Anterior cingulate cortex (tissue), 58 donors: ENCODE measurements at places on chromosomes 3 and 15.
A peak's percentile ranks its signal among the peaks of the same experiment; 100 is the strongest.

DNA sequence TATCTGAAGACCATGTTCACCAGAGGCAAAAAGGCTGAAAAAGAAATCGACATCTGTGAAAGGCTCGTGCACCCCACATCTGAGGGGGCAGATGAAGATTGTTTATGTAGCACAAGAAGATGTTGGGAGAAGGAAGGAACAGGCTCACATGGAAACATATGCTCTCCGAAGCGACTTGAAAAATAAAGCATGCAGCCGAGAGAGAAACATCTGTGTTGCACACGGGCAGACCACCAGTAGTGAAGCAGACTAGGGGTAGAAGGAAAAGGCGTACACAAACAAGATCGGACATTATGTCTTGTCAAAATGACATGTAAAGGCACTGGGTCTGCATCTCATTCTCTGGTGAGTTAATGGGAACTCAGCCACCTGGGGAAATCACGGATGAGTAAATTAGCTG is 356.5 kb downstream of the ZIC4 start:
- no peak for DNase-seq

DNA sequence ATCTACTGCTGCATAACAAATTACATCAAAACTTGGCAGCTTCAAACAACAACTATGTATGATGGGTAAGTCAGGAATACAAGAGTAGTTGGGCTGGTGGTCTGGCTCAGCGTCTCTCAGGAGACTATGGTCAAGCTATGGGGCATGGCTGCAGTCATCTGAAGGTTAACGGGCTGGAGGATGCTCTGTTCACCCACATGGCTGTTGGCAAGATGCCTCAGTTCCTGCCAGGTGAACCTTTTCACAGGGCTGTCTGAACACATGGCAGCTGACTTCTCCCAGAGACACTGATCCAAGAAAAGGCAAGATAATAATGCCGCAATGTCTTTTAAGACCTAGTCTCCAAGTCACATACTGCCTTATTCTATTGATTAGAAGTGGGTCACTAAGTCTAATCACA is 63.7 kb downstream of the GPR176 start:
- DNase-seq, result no peak

- no peak for DNase-seq
Measured at GRCh38 chr15:96330064-96330449, 443 bp upstream of the NR2F2 start.

DNA sequence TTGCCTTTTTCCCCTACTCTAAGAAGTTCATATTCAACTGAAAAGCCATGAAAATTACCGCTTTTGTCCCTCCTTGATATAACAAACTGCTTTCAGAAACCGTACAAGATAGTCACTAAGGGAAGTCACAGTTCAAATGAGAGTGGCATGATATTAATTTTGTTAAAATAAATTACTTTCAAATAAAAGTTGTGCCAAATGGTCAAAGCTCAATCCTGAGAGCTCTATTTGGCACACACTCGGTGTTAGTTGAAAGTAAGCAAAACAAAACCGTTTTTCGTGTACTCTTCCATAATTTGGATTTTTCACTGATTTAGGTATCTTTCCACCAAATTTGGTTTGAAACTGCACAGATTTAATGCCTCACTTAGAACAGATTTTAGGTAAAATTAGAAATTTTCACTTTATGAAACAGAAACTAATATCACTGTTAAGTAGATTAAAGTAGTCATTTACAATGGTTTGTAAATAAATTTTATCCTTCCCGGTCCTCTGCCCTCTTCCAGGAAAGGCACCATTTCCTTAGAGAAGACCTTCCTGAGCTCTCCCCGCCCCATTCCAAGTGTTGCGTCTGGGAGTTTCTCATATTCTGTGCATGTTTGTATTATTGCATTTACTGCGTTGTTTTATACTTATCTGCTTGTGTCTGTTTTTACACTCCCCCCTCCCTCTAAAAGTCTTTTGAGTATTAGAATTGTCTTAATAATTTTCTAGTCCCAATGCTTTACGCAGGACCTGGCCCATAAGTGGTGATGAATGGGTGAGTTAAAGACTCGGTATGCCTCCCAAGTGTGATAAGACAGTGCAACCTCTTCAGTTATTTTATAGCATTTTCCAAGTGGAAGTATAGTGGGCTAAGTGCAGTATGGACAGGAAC is 853 bp downstream of the TCAIM start:
- DNase-seq, result no peak

GRCh38 chr15:70646169-70646568 is 117.2 kb downstream of the UACA start:
- no peak for DNase-seq

GRCh38 chr3:43155464-43156121 is 49.7 kb upstream of the POMGNT2 start:
- peak; percentile 21 for DNase-seq

DNA sequence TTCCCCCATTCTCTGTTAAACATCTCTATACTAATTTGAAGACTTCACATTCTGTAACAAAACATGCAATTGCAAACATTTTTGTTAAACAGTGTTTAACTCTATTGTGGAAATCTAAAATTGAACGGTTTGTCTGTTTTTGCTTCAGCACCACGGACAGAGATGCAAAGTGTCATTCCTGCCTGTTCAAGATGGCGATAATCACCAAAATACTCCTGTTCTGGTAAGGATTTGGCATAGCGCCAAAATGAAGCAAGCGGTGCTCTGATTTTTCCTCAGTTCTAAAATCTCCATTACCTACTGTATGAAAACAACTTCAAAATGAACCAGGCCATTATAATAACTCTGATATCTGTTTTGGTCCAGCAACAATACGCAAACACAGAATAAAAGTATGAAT is 129.7 kb upstream of the TUSC7 start:
- no peak for DNase-seq

DNA sequence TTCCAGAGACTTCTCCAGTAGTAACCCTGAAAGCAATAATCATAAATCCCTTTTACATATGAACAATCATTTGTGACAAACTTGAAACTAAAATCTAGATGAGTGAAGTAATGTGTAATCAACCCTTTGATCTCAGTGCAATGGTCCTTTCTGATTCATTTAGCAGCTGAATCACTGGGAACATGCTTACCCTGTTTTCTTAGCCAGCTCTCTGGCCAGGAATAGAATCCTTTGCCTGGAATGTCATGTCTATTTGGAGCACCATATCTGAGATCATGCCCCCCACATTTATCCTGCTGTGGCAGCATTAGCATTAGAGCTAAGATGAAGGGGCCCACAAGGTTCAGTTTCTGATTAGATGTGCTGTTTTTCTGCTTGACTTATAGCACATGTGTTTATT is 309.8 kb downstream of the OXSM start:
- DNase-seq, result no peak

DNA sequence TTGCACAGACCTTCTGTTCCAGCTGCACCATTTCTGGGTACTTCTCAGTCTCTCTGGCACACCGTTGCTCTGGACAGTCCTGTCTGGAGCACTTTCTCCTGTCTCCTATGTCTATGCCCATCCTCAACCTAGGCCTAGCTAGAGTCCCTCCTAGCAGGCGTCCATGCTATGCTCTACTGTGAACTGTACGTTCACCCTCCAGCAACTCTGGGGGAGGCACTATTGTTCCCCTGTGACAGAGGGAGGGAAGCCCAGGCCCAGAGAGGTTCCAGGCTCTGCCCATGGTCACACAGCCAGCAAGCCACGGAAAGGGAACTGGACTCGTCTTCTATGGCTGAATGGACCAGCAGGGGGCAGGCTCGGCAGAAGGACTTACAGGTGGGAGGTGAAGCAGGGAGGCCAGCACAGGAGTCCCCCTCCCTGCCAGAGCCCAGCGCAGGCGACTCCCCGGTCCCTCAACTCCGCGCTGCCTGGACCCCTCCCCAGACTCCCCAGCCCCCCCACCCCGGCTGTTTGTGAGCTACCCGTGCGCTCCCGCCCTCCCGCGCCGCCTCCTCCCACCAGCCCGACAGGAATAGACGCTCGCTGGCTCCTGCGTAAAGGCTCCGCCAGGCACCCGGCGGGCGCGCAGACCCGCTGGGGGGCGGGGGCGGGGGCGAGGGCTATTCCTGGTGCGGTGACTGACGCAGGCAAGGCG is 1.7 kb upstream of the LINGO1 start:
- no peak for DNase-seq

DNA sequence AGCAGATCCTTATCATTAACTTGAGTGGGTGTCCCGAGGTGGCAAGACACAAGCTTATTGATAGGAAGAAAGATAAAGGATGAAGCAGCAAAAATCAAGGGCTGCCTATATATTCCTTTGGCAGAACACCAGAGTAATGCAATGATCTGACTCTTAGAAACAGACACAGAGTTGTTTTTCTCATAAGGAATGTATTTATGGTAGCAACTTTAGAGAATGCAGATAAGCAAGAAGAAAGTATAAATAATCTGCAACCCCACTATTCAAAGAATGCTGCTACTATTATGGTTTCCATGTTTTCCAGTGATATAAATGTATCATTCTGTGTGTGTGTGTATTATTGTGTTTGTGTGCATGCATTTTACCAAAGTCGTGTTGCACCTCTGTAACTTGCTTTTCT is 208.3 kb downstream of the THSD4 start:
- no peak for DNase-seq

DNA sequence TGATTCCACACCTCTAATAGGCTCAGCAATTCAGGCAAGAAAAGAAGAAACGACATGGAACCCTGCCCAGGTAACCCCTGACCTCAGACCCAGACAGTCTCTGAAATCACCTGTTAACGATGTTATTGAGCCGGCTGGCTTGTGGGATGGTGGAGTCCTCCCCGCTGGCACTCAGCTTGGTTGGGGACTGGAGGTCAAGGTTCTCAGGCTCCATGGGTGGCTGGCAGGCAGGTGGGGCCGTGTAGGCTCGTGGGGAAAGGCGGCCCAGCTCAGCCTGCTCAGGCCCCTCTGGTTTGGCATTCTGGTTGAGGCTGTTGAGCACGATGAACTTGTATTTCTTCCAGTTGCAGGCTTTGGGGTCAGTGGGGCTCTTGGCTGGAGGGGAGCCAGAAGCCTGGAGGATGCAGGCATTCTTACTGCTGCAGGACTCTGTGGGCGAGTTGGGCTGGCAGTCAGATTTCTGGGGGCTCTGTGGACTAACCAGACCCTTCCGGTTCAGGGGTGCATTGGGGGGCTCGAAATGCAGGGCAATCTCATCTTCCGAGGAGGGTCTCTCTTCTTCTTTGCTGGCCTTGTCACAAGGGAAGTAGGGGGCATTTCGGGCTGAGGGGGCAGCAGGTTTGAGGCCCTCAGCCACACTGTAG is 16.2 kb downstream of the BCL6 start:
- DNase-seq, result no peak

- DNase-seq, result no peak
Measured at GRCh38 chr15:70202756-70203155, 105.0 kb upstream of the TLE3 start.

GRCh38 chr3:138383715-138384465 is 35.5 kb downstream of the MRAS start:
- DNase-seq, result no peak

DNA sequence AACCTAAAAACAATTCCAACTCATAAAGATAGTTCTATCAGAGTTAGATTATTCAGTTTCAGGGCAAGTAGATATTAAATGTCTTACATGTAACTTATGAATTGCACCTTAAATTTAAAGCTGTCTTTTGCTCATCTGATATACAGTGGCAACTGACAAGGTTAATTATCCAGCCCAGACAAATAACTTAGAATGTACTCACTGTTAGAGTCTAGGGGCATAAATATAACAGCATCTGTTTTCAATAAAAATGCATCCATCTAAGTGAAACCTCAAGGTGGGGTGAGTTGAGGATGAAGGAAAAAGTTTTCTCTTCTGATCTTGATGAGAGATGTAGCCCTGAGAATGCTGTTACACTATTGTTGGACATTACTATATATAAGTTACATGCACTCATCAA is 112.6 kb downstream of the FBN1 start:
- DNase-seq, result no peak

DNA sequence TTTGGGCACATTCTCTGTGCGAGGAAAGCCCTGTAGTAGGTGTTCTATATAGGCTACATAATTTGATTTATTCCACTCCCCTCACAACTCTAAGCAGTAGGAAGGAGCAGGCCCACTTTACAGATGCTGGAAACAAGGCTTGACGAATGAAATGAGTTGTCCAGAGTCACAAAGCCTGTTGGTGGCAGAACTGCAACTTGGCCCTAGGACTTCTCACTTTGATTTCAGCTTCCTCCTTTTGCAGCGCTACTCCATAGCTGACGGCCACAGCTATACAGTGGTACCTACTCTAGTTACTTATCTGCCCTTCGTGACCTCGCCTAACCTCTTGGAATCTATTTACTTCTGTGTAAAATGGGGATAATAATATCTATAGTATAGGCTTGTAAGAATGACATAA is 2.5 kb upstream of the IRAK2 start:
- DNase-seq, result no peak

GRCh38 chr15:34850121-34850520 is 54.8 kb upstream of the ACTC1 start:
- no peak for DNase-seq

- DNase-seq, result peak; percentile 58
Measured at GRCh38 chr15:70892912-70893560, 410 bp downstream of the LRRC49 start.

DNA sequence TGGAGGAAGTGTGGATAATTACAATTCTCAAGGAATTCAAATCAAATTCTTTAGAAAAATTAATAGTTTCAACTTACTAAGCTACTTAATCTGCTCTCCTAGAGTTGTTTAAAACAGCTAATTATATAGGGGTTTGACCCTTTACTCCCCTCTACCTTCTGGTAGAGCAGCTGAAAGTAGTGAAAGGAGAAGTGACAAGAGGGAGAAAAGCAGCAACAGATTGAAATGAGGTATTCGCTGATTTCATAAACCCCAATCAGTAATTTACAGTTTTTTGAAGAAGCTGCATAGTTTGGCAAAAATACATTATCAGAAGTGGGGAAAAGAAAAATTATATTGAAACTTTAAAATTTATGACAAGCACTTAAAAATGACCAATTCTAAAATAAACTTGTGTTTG is 52.8 kb downstream of the ZMAT3 start:
- no peak for DNase-seq

GRCh38 chr3:24368605-24369004 is 126.0 kb downstream of the THRB start:
- no peak for DNase-seq

GRCh38 chr3:157428853-157429252 is 7.8 kb upstream of the PTX3 start:
- DNase-seq, result no peak

- no peak for DNase-seq
Measured at GRCh38 chr3:134881305-134881704, 86.2 kb downstream of the EPHB1 start.

DNA sequence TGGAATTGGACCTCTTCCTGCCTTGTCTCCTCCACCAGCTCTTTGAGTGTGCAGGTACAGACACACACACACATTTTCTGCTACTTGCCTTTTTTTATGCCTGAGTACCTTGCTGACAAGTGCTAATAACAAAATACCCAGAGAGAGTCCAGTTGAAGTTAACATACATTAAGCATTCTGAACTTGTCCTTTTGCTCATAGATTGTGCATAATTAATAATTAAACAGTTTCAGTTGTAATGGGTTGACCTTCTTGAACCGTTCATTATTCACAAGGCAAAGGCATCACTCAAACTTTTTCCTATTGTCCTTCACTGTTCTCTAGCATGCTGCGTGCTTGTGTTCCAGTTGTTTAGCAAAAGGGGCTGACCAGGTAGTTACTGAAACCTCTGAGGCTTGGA is 59.6 kb upstream of the SKOR1 start:
- DNase-seq, result no peak
